ENCODE measurements at places on chromosomes 3 and 15.

DNA sequence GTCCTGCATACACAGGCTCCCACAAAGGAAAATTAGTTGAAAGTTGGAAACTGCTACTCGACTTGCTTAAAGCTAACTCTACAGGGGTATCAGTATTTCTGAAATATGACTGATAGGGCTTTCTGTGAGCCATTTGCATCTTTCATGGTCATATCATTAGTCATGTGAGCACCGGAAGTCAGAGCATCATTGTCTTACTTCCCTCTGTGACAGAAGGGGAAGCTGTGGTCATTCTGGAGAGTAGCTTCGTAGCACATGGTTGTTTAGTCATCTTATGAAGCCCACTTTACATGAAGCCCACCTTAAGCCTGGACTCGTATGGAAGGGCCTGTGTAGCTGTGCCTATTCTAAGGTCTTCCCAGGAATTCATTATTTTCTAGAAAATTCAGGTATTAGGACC lies 69.0 kb downstream of the COL6A5 start:
- no peak for DNase-seq

- no peak for DNase-seq
These were observed 101.9 kb upstream of the LRIG1 start for GRCh38 chr3:66602691-66603090.

- peak; percentile 55 for DNase-seq
These were observed 5.8 kb upstream of the TATDN2 start for GRCh38 chr3:10242182-10243065.

GRCh38 chr15:68227643-68228142 lies 1.8 kb downstream of the CLN6 start:
- DNase-seq = no peak

- DNase-seq = no peak
These were observed 221.9 kb upstream of the LRIG1 start for GRCh38 chr3:66722675-66723074.

GRCh38 chr3:162719684-162720341 lies 1223.2 kb downstream of the OTOL1 start:
- DNase-seq = no peak

- DNase-seq = no peak
These were observed 422.5 kb upstream of the CDIN1 start for GRCh38 chr15:36156879-36157427.

DNA sequence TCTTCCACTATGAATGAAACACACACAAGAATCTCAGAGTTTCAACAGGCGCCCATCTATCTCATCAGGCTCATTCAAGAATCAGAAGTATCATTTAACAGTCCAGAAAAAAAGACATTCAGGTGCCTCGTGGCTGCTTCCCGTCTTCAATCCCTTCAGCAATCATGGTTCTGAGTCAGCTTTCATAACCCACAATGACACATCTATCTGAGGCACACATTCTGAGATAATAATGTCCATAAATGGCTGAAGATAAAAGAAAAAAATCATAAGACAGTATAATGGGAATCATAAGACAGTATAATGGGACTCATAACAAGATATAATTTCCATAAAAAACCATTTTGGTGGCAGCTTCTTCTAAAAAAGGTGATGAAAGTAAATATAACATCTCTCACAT lies 52.4 kb downstream of the TNIK start:
- no peak for DNase-seq

DNA sequence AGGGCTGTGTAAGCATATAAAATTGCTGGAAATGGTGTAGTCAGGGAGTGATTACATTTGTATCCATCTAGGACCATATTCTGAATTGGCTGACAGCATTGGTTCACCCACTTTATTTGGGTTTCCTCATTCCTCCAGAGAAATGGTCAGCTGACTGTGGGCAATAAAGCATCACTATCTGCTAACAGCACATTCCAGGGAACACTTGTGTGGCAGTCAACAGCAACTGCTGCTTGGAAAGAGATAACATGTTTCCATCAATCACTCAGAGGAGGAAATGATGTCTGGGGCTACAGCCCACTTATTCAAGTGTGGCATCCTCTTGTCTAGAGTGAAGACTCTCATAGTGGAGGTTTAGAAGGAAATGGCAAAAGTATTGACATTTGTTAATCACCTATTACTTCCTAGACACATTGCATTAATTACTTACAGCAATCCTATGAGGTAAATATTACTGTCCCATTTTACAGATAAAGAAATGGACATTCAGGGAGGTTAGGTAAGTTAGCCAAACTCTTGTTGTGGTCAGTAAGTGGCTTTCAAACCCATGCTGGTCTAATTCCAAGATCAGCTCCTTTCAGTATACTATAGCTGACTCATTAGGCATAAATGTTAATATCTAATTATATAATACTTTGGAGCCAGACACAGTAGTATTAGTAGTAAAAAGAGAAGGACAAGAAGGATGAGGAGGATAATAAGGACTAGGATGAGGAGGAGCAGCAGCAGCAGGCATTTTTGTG lies 247.8 kb downstream of the ALCAM start:
- DNase-seq = no peak

All from activated CD8-positive, alpha-beta memory T cell treated with anti-CD3 and anti-CD28 coated beads for 4 hours (primary cell).